ENCODE measurements at places on chromosomes 13 and 19.

DNA sequence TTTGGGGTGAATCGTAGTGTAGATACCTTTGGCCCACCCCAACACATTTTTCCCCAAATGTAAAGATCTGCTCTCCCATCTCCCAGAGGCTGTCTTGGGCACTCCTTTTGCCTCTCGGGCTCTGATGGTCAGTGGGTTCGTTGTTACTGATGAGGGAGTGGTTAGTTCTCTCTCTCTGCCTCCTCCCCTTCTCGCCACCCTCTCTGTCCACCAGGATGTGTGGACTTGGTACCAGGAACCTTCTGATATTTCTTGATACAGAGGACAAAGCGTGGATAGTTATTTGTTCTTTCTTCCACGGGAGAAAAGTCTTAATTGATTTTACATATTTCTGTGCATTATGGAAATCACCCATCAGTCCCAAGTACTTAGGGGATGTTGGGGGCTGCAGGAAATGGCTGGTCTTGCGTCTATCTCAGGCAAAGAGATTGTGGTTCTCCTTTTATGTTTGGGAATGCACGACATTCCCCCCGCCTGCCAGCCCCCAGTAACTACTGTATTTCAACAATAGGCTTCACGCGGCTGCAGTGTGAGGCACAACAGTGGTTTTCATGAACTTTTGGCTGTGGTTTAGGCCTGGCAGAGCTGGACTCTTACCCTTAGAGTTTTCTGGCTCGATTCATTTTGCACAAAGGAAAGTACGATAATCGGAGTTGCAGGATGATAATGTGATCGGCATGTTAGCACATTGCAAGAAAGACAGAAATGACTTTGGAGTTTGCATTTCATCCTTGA is 79.0 kb upstream of the ZNF536 start:
- DNase-seq: no peak

- no peak for DNase-seq
Observed at GRCh38 chr19:52351512-52351911, 15.5 kb downstream of the ZNF610 start.

GRCh38 chr19:49514151-49514550 is 1.7 kb downstream of the FCGRT start:
- DNase-seq: no peak

DNA sequence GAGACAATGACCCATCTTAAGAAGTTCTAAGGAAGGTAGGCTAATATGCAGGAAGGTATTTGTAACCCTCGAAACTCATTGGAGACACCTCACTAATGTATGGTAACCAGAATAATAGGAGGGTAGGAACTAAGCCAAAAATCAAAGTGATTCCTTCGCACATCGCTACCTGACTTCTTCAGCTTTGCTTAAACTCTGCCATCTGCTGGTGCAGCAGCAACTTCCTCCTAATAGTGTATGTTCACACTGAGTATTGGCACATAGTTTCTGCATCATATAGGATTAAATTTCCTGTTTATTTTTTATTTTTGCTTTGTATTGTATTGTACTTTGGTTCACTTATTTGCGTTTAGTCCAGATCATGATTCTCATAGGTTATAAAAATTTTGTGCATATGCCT is 676.2 kb downstream of the GPC5 start:
- no peak for DNase-seq

DNA sequence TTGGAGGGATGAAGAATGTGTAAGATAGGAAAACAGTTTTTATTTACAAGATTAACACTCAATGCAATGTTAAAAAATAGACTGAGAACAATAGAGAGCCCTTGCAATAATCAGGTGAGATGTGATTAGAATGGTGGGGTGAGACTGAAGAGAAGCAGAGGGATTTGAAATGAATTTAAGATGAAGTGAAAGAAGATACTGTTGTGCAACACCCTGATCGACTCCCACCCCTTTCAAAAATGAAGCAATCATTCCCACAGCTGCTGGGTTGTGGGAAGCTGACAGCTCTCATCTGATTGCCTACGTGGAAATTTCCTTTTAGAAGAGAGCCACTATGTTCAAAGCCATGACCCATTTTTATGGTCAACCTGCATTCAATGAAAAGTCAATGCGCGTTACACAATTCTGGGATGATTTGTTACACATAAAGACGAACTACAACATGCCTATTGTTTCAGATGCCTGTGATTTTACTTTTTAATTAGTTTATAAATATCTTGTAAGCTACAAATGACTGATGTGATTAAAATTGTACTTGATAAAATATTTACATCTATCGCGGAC is 1374.8 kb downstream of the PCDH9 start:
- DNase-seq: no peak

DNA sequence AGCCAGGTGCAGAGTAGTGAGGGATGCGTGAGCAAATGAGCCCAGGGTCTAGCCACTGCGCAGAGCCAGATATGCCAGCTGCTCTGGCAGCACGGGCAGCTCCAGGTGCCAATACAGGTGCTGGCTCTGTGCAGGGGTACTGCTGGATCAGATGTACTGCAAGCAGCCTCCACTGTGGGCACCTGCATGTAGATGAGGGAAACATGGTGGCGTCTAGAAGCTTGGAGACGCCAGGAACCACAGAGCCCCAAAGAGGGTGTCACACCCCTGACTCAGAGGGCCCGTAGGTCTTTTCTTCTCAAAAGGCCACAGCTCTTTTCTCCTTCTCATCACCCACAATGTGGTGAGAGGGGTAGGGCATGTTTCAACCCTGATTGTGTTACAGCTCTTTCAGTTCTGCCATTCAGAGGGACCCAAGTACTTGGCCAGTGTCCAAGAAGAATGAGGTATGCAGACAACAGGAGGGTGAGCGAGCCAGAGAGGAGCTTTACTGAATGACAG is 244.4 kb upstream of the SLITRK1 start:
- no peak for DNase-seq

DNA sequence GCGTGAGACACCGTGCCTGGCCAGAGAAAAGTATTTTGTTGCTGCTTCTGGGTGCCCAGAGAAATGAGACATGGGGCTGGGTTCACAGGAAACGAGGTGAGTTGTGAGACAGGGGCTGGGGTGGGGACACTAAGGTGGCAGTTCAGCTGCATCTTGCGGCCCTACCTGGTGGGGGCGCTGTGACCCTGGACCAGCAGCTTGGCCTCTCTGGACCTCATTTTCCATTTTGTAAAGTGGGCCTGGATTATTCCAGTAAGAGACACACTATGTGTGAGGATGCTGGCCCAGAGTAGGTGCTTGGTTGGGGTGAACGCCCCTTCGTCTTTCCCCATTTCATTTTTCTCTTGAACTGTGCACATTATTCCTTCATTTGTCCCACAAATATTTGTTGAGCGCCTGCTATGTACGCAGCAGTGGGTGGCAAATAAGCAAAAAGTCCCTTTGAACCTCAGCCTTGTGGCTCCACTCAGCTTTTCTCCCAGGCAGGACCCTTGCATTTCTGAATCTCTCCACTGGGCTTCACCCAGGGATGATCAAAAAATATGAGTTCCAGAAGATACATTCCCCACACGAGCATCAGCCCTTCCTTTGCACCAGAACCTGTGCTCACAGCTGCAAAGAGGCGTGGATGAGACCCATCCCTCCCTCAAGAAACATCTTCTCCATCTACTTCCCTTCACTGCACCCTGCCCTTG is 26.6 kb upstream of the OR10H1 start:
- DNase-seq: no peak

DNA sequence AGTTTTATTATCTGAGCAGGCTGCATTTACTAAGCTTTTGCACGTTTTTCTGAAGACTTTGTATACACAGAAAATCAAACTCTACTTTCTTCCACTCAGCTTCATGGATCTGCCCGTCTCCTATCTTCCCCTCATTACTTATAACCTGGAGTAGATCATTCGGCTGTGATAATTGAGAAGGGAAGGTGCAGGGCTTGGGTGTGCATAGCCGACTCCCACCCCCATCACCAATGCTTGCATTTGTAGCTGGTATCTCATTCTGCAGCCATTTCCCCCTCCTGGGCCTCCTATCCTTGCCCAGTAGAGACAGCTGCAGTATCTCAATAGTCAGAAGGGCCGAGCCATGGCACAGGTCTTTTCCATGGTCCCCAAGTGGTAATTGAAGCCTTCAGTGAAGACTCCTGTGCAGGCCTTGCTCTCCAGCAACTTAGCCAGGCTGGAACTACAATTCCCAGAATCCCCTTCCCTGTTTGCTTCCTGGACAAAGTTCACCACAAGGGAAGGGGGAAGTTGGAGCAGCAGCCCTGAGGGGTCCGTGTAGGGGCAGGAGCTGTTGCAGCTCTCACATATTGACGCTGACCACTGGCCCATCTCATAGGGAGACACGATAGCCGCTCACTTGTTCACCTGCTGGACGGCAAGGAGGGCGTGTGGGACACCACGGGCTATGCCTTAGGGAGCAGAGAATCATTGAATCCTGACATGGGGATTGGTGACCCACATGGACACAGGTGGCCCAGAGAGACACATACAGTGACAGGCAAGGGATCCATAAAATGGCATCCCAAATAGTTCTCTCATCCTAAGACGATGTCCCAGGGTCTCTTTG is 2.1 kb upstream of the SIGLEC8 start:
- DNase-seq: no peak

DNA sequence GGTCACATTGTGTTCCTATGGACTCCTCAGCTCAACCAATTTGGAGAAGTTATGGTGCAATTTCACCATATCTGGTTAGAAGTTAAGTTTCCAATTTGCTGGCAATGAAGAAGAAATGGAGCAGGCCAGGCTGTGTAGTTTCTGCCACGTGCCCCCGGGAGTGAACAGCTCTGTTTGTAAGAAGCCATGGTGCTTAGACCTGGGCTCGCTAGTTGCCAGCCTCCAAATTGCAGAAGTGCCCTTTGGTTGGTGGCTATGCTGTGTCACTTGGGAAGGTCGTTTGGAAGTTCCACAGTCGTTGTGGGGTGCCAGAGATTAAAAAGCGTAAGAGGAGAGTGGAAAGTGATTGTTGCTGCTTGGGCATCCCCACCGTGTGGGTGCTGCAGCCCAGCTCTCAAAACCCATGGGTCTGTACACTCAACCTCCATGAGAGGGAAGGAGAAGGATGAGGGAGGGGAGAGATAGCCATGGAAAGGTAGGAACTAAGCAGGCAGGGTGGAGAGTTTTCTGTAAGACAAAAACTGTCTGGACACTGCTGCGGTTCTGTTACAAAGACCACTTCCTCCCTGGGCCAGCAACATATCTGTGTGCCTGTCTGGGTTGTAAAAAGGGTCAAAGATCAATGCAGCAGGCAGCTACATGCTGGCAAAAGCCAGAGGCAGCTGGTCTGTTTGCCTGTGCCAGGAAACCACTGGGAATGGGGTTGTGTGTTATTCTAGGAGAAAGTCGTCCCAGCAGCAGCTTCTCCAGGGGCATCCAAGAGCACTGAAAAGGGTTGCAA is 10.8 kb downstream of the ALOX5AP start:
- DNase-seq: no peak

- DNase-seq: no peak
Observed at GRCh38 chr13:26061256-26061655, 9.4 kb upstream of the SHISA2 start.

DNA sequence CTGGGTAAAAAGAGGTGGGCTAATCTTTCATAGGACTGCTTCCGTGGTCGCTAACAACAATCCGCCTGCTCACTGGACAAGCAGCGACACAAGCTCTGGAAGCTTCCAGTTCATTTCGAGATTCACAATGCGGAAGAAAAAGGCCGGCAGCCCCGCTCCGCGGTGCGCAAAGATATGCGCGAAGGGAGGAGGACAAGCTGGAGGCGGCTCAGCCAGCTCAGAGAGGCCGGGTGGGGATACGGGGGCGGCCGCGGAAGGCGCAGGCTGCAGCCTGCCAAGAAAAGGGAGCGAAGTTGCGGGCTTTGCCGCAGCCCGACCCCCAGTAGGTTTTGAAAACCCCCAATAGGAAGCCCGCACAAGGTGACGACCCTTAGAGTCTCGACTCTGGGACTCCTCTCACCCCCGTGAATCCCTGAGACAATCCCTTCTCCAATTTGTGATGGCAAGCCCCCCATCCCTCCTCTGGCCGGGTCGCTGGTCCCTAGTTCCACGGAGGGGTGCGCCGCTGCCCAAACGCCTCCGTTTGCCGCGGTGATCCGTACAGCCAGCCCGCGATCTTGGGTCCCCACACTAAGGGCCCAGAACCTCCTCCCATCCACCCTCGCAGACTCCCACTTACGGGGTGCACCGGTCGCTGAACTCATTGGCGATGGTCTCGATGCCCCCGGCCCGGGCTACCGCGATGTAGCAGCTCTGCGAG is 697 bp downstream of the HSPH1 start:
- peak; percentile 81 for DNase-seq

- DNase-seq: no peak
Observed at GRCh38 chr19:34237283-34237682, 17.1 kb upstream of the GARRE1 start.

DNA sequence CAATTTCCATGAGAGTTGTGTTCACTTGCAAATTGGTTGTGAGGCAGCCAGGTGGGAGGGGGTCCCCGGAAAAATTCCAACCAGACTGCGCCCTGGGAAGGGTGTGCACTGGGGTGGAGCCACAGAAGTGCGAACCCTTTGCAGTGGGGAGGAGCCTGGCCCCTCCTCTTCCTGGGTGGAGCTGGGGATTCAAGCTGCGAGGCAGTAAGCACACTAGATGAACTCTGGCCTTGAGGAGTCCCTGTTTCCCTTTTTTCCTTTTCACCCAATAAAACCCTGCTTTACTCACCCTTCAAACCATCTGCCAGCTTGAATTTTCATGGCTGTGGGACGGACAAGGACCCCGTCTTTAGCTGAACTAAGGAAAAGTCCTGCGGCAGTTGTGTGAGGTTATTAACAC is 31.0 kb upstream of the MBNL2 start:
- no peak for DNase-seq

GRCh38 chr13:93794197-93794885 is 567.7 kb downstream of the GPC6 start:
- no peak for DNase-seq

DNA sequence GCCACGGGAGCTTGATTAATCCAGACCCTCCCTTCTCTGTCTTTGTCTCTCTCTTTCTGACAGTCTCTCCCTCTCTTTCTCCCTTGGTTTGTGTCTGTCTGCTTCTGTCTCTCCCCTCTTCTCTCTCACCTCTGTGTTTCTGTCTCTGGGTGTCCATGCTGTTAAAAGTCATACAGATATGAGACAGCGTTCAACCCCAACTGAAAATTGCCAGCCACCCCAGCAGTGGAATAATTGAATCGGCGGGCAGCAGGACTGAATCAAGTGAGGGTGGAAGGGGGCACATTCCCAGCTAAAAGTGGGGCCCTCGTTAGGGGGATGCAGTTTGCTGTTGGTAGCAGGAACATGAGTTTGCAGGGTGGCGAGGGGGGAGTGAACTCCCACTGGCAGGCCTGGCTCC is 43.7 kb downstream of the TINCR start:
- no peak for DNase-seq

All from left forelimb (tissue), 1 donor.